ENCODE measurements at places on chromosomes 11 and 22.
A peak's percentile ranks its signal among the peaks of the same experiment; 100 is the strongest.

DNA sequence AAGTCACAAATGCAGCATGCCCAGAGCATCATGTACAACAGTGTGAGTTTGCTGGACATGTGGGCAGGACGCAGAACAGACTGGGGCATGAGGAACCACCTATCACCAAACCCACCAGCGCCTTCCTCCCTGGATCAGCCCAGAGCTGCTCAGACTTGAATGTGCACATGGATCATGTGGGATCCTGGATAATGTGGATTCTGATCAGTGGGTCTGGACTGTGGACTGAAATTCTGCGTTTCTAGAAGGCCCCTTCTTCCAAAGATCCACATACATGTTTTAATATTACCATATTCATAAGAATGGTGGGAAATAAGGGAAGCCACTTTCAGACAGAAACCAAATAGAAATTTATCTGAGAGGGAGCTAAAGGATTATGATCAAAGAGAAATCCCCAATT, 85.6 kb upstream of the VPREB1 start:
- no peak for DNase-seq

GRCh38 chr22:46082633-46083032, 67.7 kb upstream of the PPARA start:
- DNase-seq = no peak

GRCh38 chr11:93543292-93543977, at the start of gene SMCO4:
Gene SMCO4, minus strand, starts transcription at chr11:93543391. Its CDS starts 64,202 bp downstream, at chr11:93479189.
- peak; percentile 22 for DNase-seq

- no peak for DNase-seq
Observed at GRCh38 chr11:21426931-21427330, 757.5 kb downstream of the NELL1 start.

- no peak for DNase-seq
Observed at GRCh38 chr22:45483918-45484499, 18.7 kb upstream of the FBLN1 start.

GRCh38 chr11:60592601-60593000, 77.4 kb downstream of the MS4A13 start:
- no peak for DNase-seq

- DNase-seq = no peak
Observed at GRCh38 chr11:28833670-28834069, 725.5 kb downstream of the METTL15 start.
